ENCODE measurements at places on chromosomes 5 and 9.

DNA sequence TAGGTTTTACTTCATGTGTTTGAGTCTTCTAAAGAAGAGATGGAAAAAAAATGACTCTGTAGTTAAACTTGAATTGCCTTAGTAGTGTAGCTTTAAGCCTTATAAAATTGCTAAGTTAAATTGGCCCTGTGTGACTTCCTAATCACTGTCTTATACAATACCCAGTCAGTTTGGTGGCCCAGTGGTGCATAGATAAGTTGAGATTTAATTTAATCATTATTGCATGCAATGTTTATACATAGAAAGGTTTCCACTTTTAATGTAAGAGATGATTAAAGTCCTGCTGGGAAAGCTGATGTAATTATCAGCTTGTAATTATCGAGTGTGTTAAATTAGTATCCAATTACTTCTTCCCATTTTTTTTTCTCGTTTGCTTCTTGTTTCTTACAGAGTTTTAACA lies 187.1 kb downstream of the TRIO start:
- no peak for DNase-seq

DNA sequence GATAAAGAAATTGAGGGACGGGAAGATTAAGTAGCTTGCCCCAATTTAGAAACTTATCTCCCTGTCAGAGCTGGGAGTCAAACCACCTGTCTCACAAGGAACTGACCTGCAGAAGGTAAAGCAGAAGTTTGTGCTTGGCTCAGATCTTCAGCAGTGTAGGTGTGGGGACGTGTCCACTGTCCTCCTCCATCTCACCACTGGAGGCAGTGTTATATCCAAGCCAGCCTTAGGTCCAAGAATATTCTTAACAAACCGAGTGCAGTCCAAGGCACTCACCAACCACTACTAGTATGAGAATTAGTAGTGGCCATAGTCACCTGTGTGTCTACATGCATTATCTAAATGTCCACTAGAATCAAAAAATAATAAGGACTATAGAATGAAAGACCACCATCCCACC lies 86.3 kb upstream of the IRX1 start:
- no peak for DNase-seq

DNA sequence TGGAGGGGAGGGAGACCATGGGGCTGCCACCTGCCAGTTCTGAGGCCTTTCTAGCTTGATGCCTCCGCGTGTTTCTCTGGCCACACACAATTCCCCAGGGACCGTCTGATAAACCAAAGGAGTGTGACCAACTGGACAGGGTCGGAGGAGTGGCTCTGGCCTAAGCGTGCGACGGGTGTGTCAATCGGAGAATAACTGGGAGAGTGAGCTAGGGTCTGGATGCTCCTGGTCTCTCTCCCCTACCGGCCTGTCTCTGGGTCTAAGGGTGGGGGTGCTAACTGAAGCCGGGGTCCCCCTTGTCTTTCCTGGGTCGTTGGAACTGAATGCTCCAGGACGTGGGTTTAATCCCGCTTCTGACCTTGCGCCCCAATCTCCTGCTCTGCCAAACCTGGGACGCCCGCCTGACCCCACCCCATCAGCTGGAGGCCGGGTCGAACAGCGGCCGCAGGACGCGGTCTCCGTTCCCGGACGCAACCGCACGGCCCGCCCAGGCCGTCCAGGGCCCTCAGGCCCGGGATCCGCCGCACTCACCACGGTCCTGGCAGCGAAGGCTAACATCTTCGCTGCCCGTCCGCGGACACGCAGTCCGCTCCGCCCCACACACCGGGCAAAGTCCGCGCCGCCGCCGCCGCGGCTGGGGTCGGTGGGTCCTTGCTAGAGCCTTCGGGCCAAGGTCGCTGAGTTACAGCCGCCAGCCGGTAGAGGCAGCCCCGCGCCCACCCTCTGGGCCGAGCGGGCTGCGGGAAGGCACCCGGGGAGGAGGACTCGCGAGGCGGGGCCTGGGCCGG lies 447 bp downstream of the CRAT start:
- DNase-seq = peak; percentile 14

DNA sequence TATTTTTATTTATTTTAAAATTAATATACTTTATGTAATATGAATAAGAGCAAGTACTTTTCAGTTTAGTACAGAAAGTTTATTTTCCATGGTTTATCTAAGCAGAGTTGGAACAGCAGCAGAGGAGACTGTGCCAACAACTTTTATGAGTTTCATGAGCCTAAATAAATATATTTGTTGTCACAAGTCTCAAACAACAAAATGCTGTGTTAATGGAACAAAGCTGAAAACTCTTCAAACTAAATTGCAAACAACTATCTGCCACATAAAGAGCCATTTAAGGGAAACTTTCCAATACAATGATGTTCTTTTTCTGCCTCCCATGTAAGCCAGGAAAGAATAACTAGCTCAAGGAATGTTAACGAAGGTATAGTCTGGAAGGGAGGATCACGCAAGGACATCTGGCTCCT lies 96.1 kb downstream of the FBN2 start:
- DNase-seq = no peak

- no peak for DNase-seq
Measured at GRCh38 chr9:83138422-83139135, 75.6 kb upstream of the RASEF start.

DNA sequence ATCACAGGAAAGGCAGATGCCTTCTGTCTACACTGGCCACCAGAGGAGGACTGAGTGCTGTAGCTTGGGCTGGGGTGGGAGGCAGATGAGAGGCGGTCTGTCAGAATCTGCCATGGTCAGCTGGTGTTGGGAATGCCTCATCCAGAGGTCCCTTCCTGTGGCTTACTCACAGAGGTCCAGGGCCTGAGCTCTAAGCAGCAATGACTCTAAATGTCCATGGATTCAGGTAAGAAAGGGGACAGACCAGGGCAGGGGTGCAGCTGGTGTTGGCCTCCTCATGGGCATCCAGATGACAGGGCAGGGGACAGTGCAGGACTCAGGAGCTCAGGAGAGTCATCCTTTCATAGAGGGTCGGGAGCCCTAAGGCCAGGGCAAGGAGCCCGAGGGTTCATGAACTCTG lies 165.0 kb downstream of the ICE1 start:
- DNase-seq = no peak

- no peak for DNase-seq
Measured at GRCh38 chr9:96214635-96215034, 87.3 kb downstream of the HSD17B3 start.

DNA sequence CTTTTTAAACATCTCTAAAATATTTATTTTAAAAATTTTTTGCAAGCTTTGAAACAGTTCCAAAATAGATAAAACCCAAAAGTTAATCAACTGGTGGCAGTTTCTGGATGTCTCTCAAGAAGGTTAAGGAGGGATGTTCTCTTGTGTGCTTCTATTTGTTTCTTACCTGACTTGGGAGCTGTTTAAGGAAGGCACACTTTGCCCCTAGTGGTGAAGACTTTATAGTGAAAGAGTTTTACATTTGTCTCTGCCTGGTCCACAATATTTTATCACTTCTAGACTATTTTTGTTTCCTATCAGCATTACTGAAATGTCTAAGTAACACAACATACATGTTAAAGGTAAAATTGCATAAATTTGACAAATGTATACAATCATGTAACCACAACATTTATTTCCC lies 552.8 kb downstream of the SEMA5A start:
- no peak for DNase-seq

- no peak for DNase-seq
Measured at GRCh38 chr9:131517761-131518190, 13.3 kb downstream of the UCK1 start.

GRCh38 chr5:10056228-10056760 lies 193.4 kb downstream of the ATPSCKMT start:
- DNase-seq = no peak

- no peak for DNase-seq
Measured at GRCh38 chr5:36726317-36726716, 119.9 kb downstream of the SLC1A3 start.

GRCh38 chr9:107251756-107252322 lies 31.2 kb upstream of the RAD23B start:
- no peak for DNase-seq

- no peak for DNase-seq
Measured at GRCh38 chr9:8205576-8205975, 406.0 kb upstream of the DMAC1 start.

GRCh38 chr9:36151316-36152210 lies 15.0 kb downstream of the GLIPR2 start:
- peak; percentile 89 for DNase-seq

DNA sequence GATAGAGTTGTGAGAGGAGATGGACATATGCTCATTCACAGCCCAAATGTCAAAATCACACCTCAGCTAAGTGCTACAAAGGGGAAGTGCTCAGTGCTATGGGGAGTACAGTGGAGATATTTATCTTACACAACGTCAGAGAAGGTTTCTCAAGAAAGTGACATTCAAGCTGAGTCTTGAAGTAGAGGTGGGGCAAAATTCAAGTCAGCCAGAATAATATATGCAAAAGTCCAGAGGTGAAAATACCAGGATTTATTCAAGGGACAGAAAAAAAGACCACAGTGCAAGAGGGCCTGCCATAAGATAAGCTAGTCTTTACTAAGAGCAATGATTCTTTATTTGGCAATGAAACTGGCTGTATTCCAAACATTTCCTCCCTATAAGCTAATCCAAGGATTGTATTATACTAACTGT lies 327.8 kb upstream of the PIK3R1 start:
- DNase-seq = no peak

- no peak for DNase-seq
Measured at GRCh38 chr5:170546282-170546681, 42.5 kb downstream of the KCNIP1 start.

DNA sequence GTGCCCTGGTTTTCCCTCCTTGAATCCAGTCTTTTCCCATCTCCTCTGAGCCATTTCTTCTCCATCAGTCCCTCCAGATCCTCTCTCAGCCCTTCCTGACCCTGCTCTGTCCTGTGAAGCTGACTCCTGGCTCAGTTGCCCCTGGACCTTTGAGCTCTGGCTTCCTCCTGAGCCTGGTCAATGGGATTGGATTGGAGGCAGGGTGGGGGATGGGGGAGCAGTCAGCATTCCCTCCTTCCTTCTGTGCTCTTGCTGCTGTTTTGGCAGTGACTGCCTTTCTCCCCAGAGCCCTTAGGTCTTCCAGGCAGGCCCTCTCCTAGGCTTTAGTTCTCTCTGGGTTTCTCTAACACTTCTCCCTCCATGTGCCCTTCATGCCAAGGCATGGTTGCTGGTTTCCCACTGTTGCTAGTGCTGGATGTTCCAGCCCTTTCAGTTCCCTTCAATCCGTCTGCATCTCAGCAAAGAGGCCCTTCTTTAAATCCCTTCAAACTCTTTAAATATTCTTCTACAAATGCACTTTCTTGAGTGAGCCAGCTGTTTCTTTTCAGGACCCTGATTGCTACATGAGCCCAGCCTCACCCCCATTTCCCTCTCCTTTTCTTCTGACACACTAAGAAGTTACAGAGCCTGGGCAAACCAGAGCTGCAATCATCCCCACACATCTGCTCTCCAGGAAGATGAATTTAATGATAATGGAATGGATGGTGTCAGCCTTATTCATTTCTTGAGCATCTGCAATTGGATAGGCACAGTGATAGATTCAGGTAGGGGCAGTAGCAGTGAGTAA lies 2.2 kb downstream of the TNFSF15 start:
- no peak for DNase-seq

DNA sequence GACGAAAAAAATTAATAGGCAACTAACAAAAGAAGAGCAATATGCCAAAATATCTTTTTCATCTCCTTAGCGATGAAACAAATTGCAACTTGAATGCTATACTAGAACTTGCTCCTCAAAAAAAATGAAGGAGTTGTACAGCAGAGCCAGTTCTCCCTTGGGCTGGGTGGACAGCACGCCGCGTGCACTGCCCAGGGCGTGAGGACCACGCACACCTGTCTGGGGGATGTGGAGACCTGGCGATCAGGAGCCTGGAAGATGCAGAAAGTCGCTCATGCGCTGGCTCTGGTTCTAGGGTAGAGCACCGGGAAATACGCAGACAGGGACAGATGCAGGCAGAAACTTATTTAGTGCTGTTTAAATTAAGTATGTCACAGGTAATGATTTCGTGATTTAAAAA lies 342.0 kb upstream of the IRX4 start:
- DNase-seq = no peak

- no peak for DNase-seq
Measured at GRCh38 chr5:125408448-125409233, 662.2 kb upstream of the ZNF608 start.

DNA sequence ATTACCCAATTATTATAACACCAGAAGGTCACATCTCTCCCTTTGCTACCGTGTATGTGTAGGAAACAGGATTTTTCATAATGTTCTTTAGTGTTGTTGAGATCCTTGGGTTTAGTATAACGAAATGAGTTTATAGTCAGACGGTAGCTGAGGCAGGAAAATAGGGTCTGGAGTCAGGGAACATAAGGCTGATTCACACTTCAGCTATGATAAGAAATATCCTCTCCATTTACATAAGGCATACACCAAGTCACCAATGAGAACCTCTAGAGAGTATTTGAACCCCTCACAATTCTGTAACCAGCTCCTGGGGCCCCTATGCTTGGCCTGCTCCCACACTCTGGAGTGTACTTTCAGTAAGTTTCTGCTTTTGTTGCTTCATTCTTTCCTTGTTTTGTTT lies 58.9 kb upstream of the ANKH start:
- no peak for DNase-seq

DNA sequence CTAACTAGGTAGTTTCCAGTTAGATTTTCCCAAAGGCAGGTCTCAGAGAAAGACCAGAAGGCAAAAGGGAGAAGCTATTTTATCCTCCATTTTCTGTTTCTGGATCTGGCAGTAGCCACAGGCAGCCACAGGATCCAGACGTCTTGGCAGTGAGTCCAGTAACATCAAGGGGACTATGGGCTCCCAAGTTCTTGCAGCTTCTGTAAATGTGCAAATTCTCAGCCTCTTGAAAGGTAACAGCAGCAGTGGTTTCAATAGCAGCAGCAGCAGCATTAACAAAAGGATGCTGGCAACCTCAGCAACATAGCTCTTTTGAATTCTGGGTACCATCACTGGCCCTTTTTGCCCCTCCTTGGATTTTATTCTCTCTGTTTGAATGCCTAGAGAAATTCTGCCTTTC lies 27.1 kb upstream of the IL33 start:
- DNase-seq = no peak

GRCh38 chr5:34686762-34687268 lies 30.7 kb downstream of the RAI14 start:
- no peak for DNase-seq

- DNase-seq = no peak
Measured at GRCh38 chr9:134707731-134708671, 66.4 kb downstream of the COL5A1 start.

GRCh38 chr5:165720901-165721300 lies 2215.5 kb downstream of the MAT2B start:
- DNase-seq = no peak

DNA sequence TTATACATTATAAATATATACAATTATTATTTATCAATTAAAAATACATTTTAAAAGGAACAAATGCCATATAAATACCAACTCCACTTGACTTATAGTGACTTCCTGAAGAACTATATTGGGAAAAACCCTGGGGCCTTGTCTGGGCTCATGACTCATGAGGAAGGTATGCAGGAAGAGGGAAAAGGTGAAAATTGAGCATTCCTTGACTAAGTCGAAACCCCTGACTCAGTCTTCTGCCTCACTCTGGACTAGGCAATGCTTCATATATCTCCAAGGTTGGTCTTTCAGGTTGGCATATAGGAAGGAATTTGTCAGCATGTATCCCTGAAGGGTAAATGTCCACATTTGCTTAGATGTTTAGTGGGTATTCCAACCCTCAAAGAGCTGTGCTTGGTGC lies 78.5 kb downstream of the SH3TC2 start:
- no peak for DNase-seq

Data from CD4-positive, alpha-beta T cell treated with Interleukin-17A for 4 hours (primary cell).